ENCODE measurements at places on chromosomes 5 and 9.

DNA sequence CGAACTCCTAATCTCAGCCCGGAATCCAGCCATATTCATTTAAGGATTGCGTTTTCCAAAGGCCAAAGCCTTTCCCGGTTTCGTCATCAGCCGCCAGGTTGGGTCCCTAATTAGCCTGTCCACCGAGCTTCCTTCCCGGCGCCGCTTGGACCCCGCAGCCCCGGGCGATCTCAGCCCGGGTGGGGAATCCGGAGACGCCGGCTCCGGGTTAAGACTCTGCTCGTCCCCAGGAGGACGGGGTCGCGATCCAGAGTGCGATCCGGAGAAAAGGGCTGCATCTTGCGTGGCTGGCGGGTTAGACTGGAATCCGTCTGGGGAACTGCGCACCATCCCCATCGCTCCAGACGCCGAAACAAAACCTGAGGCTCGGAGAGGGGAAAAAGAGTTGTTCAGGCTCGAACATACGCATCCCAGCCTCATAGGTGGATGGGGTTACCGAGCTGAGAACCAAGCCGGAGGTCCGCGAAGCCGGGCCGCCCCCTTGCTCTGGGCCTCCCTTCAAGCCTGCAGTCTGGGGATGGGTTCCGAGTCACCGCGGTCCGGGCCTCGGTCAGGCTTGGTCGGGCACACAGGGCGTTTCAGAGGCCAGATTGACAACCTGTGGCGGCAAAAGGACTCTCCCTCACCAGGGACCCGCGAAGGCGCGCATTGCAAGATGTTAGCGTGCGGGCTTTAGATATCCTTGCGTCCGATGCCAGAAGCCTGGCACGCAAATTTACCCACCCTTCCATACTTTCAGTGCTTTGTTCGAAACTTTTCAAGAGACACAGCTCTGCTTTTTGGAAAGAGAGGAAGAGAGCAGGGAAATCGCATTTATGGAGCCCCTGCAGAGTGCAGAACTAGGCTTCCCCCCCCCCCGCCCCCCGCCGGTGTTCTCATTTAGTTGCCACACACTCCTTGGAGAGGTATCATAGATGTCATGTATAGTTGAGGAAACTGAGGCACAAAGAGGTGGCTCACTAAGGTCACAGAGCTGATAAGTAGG lies 7.9 kb downstream of the MSX2 start:
- no peak for DNase-seq

- no peak for DNase-seq
Observed at GRCh38 chr5:148687427-148687826, 33.1 kb upstream of the HTR4 start.

DNA sequence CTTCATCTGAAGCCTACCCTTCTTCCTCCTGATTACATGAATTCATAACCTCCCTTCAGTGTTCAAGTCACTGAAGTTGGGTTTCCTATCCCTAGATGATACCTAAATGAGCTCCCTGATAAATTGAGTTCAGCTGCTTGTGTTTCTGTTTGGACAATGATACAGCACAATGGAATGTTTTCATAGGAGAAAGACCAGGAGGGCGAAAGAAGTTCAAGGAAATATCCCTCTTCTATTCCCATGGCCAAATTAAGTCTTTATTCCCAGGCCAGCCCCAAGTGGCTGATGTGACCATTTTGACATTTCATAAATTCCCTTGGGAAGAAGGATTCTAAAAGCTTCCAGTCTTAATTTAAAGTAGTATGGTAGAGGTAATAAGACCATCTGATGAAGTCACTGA lies 555.8 kb upstream of the CLINT1 start:
- DNase-seq = no peak

DNA sequence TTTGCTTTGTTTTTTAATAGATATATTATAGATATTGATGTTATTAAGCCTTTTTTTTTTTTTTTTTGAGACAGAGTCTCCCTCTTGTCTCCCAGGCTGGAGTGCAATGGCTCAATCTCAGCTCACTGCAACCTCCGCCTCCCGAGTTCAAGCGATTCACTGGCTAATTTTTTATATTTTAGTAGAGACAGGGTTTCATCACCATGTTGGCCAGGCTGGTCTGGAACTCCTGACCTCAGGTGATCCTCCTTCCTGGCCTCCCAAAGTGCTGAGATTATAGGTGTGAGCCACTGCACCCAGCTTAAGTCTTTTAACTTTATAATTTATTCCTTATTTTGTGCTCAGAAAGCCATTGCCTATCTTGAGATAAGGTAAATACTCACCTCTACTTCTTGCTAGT lies 24.2 kb upstream of the RAD23B start:
- DNase-seq = no peak

DNA sequence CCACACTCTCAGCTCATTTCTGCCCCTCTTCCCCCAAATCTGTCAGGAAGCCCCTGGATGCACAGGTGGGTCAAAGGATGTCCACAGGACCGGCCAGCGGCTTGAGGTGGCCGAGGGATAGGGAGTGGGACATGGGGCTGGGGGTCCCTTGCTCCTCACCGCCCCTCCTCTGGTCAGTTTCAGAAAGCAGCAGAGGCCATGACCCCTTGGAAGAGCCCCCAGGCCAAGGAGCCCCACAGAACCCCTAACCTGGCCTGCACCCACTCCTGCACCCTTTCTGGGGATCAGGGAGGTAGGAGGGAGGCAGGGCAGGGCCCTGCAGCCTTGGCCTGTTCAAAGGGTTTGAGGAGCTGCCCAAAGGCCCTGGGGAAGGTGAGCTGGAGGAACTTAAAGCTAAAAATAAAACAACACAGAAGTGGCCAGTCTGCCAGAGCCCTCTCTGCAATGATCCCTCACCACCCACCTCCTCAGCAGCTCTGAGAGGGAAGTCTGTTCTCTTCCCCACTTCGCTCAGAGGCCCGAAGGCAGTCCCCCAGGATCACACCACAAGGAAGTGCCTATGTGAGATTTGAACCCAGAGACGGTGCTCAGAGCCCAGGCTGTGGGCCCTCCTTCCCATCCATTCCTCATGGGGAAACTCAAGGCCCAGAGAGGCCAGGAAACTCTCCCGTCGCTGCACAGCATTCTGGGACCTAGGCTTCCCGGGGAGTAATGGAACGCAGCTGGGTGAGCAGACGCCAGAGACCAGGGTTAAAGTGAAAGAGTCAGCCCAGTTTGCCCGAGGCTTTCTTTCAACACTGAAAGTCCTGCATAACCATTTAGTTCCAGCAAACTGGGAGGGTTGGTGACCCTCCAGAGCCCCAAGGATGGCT lies 910 bp downstream of the ENG start:
- DNase-seq = no peak

DNA sequence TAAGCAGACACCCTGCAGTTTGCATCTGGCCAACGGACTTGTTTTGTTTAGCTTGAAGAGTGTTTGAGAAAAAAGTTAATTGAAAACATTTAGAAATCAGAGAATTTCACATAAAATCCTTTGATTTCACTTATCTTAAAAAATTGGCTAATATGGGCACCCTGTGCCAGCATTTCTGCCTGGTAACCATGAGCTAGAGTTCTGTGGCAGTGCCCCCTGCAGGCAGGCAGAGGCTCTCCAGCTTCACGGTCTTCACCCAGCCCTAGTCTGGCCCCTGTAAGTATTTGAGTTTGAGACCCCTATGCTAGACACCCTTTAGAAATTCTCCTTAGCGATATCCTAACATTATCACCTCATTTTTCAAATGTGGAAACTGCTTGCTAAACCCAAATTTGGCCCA lies 18.8 kb upstream of the FANCC start:
- no peak for DNase-seq

DNA sequence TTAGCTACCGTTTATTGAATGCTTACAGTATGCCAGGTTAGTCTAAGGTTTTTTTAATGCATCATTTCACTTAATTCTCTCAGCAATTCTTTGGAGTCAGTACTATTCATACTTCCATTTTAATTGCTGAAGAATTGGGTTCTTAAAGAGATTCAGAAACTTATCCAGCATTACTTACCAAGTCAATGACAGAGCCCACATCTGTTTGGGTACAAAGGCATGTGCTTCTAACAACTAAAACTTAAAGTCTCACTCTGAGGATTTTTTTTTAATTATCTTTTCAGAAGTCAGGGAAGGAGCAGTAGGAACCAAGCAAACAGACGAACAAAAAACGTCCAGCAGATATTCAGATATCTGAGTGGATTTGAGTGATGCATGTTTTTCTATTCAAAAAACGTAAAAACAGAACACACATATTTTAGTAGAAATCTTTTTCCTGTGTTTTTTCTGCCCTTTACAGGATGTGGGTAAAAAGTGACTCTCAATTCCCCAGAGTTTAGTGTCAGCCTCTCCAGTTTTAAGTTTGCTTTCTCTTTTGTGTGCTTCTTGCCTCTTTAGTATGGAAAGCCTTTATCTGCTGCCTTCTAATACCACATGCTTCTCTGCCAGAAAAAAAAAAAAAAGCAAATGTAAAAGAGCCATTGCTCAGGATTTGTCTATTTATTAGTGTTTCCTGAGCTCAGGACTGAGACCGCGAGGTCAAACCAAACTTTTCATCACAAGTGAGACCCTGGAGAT lies 118.0 kb downstream of the PRKACG start:
- no peak for DNase-seq

GRCh38 chr5:151476016-151476415 lies 28.6 kb downstream of the SLC36A1 start:
- DNase-seq = no peak

DNA sequence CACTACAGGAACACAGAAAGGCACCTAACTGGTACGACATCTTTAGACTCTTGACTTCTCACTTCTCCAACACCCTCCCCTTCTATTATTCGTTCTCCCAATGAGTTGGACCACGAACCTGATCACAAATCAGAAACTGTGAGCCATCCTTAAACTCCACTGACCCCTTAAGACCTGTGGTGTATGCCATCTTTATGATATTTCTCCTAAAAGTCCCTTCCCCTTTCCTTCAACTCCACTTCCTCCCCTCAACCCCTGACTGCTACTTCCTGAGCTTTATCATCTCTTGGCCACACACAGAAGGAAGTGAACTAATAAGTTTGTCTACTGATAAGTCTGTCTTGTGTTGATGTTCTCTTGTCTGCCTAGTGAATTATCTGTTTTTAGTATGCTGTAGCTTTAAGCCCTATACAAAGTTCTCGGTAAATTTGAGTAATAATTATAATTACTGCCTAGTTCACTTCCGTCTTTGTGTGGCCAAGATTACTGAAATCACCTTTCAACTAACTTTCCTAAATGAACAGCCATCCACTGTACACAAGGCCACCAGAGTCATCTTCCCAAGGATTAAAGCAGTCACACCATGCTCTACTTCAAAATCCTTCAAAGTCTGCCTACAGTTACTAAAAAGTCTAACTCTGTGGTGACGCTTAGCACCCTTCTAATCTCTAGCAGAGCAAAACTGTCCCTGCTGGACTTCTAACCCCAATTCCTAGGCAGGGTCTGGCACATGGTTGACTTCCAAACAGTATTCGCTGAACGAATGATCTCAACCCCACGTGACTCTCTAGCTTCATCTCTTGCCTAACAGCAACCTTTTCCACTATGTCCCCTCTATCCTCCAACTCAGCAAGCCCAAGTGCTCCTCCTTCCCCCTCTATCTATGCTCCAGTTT lies 23.2 kb downstream of the ELOVL7 start:
- DNase-seq = no peak

DNA sequence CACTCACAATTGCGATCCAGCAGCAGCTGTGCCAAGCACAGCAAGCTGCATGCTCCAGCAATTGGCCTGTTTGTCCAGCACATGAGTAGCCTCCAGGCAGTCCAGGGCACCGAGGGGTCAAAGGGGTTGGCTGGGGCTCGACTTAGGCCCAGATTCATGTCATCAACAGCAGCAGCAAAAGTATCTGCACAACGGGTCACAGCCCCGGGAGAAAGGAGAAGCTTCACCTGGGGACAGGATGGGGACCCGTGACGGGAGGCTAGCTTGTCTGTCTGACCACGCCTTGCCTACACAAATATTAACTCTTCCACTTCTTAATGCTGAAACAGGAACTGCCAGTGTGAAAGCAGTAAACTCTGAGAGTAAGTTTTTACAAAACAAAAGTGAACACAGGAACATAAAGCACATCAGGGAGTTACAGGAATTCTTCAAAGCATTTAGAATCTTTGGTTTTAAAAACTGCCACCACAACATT lies 191.2 kb downstream of the PIK3R1 start:
- DNase-seq = no peak

GRCh38 chr5:178279723-178280438 lies 47.3 kb upstream of the PHYKPL start:
- peak; percentile 89 for DNase-seq

- DNase-seq = no peak
Observed at GRCh38 chr9:7185612-7186011, 427.8 kb downstream of the KDM4C start.

DNA sequence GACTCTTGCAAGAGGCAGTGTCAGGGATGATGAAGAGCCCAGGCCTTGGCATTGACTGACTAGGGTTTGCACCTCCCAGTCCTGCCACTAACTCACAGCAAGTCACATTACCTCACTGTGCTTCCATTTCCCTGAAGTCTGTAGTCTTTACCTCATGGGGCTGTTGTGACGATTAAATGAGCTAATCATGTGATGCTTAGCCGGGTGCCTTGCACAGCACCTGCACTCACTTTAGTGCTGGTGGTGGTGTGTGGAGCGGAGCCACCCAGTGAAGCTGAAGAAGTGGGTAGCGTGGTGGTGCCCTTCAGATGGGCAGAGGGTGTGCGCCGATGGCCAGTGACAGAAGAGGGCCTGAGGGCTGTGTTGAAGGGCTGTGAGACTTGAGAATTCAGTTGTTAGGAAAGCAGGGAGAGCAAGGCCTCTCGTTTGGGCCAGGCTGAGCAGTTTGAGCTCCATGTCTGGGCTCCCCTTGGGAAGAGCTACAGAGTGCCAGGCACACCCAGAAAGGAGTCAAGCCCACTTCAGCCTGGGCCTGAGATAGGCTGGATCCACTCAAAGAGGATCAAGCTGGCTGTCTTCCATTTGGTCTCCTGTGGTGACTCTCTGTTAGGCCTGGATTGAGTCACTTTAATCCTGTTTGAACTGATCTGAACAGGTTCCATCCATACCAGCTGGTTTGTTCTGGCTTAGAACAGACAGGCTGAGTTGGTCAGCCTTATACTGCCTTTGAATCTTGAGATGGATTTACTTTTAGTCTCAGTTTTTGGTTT lies 42.5 kb downstream of the RALGPS1 start:
- DNase-seq = no peak

DNA sequence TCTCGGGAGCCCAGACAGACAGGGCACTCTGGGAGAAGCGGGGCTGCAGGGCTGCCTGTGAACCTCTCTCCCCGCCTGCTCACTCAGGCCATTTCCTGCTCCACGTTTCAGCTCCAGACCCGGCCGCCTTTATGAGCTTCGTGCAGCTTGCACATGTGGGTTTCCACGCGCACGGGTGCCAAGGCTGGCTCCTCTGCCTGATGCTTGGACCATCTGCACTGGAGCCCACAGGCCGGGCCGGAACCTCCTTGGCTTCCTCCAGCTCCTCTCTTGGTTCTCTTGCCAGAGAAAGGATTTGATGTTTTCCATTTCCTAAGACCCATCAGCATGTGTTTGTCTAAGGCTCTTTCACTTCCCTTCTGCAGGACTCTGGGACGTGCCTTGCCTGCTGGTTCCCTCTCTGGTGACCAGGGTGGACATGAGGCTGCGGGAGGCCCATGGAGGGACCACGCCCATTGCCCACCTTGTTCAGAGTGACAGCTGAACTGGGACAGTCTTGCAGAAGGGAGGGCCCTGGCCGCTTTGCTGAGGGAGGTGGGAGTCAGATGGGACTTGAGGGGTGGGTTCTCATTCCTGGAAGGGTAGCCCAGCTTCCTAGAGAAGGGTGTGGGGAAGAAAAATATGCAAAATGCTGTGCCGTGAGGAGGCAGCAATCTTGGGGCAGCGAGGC lies 23.3 kb upstream of the COL5A1 start:
- DNase-seq = peak; percentile 75

- DNase-seq = no peak
Observed at GRCh38 chr9:26706223-26706622, 186.4 kb downstream of the CAAP1 start.

- no peak for DNase-seq
Observed at GRCh38 chr5:11104210-11104609, 343.2 kb upstream of the DAP start.

- DNase-seq = no peak
Observed at GRCh38 chr9:88535226-88536022, 446 bp downstream of the NXNL2 start.
